ENCODE measurements at places on chromosomes 3 and 15.

- DNase-seq: no peak
Measured at GRCh38 chr15:91102546-91103330, 2.7 kb downstream of the SV2B start.

- DNase-seq: no peak
Measured at GRCh38 chr3:47015151-47015550, 35.7 kb downstream of the NBEAL2 start.

DNA sequence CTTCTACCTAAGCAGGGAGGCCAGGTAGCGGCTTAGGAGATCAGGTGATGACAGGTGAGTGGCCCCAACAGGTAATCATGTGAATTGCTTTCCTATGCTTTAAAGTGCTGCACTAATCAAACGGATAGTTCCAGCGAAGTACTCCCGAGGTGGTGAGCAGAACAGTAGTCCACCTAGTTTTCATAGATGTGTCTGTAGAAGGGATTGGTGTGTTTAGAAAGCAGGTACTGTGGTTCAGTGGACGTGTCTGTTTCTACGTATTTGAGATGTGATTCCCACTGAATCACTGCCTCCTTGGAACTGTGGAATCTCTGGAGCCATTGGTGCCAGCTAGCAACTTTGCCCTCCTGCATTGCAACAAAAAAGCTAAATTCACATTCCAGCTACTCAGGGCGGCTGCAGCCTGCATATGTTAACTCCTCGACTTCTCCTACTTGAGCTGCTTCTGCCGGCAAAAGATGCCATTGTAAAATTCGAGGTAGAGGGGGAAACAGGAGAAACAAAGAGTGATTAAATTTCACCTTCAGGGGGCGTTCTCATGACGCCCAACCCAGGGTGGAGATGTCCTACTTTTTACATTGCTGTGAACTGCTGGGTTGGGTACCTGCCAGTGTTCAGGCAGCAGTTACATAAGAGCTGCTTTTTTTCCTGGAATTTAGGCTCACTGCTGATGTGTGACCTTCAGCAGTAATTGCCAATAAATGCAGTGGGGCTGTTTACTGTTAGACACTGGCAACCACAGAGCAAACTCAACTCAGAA is 227.3 kb downstream of the ITPR1 start:
- DNase-seq: peak; percentile 25

DNA sequence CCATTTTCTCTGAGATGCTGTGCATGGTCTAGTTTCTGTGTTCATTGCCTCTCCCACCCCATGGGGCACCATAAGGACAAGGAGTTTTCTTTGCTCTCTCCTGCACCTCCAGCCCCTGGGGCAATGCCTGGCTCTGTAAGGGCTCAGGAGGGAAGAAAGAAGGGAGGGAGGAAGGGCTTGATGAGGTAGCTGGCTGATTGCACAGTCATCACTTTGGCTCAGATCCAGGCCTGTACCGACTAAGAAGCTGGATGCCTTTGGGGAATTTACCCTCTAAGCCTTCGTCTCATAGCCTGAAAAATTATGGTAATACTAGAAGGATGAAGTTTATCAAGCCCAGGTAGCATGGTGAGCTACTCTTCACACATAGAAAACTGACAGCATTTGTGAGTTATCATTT is 382.9 kb downstream of the GABRG3 start:
- DNase-seq: no peak

DNA sequence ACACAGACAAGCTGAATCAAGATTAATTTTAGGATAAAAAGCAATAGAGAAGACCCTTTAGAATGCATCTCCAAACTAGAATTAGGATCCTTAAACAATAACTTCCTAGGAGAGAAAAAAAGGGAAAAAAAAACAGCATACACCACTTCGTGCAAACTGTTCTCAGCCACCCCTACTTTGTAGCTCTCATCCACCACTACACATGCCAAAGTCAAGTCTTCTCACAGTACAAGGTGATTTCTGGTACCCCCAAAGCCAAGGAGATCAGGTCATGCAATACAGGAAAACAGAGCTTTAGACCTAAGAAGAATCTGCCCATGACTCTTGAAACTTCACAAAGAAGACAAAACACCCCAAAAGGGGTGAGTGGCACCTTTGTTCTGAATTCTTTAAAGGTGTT is 166.9 kb downstream of the SUCNR1 start:
- DNase-seq: no peak

GRCh38 chr3:185052631-185053030 is 100.2 kb downstream of the C3orf70 start:
- DNase-seq: no peak

DNA sequence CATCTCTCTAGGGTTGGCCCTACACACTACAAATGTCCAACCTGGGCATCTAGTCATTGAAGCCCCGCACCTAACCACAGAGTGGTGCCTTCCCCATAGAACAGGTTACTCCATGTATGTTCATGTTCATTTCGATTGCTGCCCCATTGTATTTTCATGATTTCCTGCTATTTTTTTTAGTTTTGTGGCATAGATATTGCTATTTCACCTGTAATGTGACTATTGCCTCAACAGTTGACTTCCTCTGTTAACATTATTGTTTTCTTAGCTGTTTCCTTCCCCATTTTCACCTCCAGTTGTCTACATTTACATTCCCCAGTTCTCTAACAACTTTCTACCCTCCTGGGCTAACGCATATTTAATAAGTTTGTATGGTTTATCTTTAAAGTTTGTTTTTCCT is 137.7 kb upstream of the RBMS3 start:
- DNase-seq: no peak

- no peak for DNase-seq
Measured at GRCh38 chr3:11452885-11453847, 181.0 kb downstream of the ATG7 start.

DNA sequence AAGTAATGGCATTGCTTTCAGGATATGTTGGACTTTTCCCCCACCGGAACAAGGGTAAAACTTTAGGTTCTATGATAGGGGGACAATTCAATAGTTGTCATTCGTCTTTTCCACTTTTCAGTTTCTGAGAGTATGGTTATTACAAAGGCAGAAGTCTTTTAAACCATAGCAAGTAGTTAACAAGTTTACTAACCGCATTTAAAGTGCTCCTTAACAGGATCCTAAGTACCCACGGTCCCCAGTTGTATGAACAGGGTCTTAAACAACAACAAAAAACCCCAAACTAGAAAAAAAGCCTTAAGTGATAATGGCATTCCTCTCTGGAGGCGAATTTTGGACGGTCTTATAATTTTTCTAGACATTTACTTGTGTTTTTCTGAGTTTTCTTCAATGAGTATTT is 831 bp downstream of the IFT57 start:
- no peak for DNase-seq

DNA sequence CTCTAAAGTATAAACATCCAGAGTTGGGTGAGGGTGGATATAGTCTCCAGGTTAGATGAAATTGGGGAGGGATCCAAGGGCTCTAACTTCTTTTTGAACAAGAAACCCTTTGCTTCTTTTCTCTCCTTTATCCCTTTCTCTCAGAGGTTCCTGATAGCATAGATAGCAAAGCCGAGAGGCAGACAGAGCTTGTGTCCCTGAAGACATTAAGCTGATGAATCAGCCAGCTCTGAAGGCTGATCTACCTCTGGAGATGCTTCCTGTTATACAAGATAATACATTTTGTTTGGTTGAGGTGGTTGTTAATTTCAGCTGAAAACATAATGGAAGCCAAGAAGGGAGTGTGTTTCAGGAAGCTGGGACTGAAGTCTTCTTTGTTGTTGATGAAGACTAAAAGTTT is 193.2 kb downstream of the PDCD6IP start:
- no peak for DNase-seq

DNA sequence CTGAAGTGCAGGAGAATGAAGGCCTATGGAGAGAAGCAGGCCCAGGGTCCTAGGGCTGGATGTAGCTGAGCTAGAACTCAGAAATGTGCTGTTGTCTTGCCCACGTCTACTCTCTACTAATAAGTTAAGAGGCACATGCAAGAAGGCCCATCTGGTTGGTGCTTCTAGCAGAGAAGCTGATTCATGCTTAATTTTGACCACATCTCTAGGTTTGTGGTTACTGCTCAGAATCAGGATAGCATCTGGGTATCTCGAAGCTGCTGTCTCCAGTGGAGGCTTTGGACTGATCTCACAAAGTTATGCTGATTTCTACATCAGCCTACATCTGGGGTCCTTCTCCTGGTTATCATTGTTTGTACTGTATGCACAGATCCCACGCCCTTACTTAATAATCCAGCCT is 87.3 kb downstream of the CACNA1D start:
- DNase-seq: peak; percentile 8

DNA sequence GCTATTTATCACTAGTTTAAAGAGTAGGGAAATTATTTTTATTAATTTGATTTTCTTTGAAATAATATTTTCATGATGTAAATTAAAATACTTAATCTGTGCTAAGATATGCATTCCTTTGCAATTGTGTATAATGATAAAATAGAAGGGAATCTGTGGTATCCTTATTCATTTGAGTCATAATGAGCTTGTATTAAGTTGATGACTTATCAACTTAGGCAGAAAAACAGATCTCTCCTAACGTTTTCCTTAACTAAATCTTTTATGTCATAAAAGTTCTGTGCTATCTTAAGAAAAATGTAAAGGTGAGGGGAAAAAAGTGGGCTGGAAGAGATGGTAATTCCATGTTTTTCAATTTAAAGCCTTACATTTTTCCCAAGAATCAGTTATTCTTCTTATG is 1.9 kb downstream of the FGF7 start:
- DNase-seq: no peak

- no peak for DNase-seq
Measured at GRCh38 chr3:134075568-134075825, 45.8 kb upstream of the SLCO2A1 start.

- DNase-seq: no peak
Measured at GRCh38 chr3:189457631-189458412, 173.4 kb upstream of the TP63 start.

DNA sequence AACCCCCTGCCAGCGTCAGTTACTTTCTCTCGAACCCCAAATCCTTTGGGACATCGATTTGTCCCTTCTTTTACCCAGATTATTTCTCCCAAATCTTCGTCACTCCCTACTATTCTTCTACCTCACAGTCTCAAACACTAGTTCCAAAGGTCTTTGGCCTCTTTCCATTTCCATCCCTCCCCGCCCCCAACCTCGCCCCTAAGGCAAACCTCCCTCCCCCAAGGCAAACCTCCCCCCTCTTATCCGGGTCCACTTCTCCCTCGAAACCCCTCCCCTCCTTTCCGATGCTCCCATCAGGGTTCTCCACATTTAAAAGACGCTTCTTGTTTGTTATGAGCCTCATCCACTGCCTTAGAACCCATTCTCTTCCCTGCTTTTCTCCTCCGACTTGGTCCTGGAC is 583 bp downstream of the EAF1 start:
- DNase-seq: no peak

DNA sequence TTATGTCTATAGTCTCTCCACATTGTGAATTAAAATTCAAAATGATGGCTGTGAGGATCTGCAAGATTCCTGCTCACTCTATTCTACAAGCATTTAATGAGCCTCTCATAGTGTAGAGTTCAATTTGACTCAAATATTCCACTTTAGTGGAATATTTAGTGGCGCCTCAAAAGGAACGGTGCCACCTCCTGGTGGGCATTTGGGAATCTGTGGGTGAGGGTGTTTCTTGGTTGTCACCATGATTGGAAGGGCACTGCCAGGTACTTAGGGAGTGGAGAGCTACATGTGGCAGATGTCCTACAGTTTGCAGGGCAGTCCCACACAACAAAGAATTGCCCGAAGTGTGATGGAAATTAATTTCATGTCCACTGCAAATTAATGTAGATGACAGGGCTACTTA is 21.5 kb upstream of the KCNMB3 start:
- no peak for DNase-seq

- no peak for DNase-seq
Measured at GRCh38 chr15:48702569-48703236, 57.2 kb upstream of the FBN1 start.

GRCh38 chr15:47767035-47767434 is 49.7 kb downstream of the SEMA6D start:
- no peak for DNase-seq

- no peak for DNase-seq
Measured at GRCh38 chr3:194691481-194692283, 6.0 kb downstream of the FAM43A start.

DNA sequence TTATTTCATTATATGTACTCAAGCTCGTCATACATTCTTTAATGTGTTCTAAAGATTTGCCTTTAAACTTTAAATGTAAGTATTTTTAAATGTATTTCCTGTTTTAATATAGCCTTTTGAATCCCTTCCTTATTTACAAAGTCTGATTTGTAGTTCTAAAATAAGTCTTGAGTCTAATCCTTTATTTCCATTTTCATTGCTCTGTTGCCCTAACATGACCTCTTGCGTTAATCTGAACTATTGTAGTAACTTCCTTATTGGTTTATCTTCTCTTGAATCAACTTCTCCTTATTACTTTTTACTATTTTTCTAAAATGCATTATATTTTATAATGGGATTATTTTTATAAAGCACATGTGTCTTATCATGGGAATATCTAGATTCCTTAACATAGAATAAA is 24.0 kb downstream of the KNL1 start:
- DNase-seq: no peak

GRCh38 chr15:74808840-74809229 is 3.8 kb upstream of the LMAN1L start:
- DNase-seq: no peak

GRCh38 chr3:117874028-117874690 is 1160.5 kb downstream of the IGSF11 start:
- no peak for DNase-seq

DNA sequence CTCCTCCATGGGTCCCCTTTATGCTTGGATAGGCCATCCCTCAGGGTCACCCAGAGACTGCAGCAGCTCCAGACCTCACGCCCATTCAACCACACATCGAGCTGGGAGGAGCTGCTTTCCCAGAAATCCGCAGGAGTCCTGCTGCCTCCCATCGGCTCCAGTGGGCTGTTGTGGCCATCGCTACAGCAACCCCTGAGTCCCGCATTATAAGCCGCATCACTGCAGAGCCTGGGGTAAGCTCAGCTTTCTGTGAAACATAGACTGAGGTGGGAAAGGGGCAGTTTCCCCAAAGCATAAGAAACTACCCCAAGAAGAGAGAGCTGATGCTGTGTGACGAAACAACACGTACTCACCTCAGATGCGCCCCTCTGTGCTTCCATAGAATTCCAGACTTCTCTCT is 35.7 kb downstream of the MRPL46 start:
- DNase-seq: no peak
